ENCODE measurements at places on chromosomes 5 and 9. TPM values are rescaled to one million over a fixed set of nuclear protein-coding genes. Genes with fewer than 3 reads are reported as not detected.

DDX4 gene
- not detected for total RNA-seq

PCDHB12 gene
- 1.4 TPM for total RNA-seq

HAPLN1 gene
- 3.1 TPM for total RNA-seq

GRCh38 chr5:139178589-139178917, 19.6 kb downstream of the SIL1 start:
- DNase-seq = no peak

DNA sequence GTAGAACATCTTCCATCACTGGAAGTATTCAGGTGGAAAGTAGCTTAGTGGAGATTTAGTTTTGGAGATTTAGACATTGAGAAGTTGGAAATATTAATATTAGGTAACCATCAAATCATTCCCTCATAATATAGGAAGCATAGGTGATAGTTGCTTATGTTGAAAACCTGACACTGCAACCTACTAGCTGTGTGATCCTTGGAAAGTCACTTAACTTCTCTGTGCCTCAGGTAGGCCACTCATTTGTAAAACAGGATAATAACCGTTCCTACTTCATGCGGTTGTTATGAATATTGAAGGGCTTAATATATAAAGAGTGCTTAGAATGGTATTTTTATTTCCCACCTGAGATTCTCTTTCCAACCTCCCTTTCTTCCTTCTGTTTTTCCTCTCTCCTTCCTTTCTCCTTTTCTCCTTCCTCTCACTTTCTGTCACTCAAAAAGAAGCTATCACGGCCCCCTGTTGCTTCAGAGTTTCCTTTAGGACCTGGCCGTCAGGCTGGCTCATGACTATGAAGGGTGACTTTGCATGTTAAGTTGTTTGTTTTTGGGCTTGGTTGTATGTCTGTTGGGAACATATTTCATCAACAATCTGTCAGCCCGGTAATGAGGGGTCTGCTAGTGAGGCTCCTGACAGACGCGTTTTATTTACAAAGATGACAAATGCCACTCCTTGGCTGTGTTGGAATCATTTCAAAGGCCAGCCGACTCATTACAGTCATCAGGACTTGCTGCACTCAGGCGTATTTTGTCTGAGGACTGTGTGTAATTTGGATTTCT, 31.0 kb downstream of the DOCK2 start:
- no peak for DNase-seq

- DNase-seq = no peak
These were observed 31.6 kb downstream of the TAF11L14 start for GRCh38 chr5:17665836-17666235.

DNA sequence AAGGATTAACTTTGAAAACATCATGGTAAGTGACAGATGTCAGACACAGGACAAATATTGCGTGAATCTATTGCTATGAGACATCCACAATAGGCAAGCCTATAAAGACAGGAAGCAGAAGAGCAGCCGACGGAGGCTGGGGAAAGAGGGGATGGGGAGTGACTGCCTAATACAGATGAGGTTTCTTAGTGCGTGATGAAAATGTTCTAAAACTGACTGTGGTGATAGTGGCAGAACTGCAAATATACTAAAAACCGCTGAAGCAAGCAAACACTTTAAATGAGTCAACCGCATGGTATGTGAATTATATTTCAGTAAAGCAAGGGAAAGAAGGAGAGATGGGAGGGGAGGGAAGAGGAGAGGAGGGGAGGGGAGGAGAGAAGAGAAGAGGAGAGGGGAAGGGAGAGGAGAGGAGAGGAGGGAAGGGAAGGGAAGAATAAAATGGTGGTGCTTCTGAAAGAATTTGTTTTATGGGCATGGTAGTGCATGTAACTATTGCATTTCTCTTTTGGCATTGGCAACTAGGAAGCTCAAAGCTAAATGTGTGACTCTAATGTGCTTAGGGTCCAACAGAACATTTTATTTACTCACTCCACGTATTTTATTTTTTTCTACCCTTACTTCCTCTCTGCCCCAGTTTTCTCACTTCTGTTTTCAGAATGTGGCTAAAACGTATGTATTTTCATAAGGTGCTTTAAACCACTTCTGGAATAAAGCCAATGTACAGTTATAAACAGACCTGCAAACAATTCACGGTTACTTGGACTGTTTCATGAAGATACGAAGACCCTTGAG, 21.3 kb downstream of the AKNA start:
- peak; percentile 47 for DNase-seq

GRCh38 chr9:105053209-105053652, 125.3 kb upstream of the ABCA1 start:
- no peak for DNase-seq

GRCh38 chr5:8949908-8950307, 596.0 kb downstream of the SEMA5A start:
- no peak for DNase-seq

- no peak for DNase-seq
These were observed 52.1 kb upstream of the CEMIP2 start for GRCh38 chr9:71820403-71820921.

- peak; percentile 18 for DNase-seq
These were observed 92.5 kb downstream of the HTR4 start for GRCh38 chr5:148561801-148562311.

DNA sequence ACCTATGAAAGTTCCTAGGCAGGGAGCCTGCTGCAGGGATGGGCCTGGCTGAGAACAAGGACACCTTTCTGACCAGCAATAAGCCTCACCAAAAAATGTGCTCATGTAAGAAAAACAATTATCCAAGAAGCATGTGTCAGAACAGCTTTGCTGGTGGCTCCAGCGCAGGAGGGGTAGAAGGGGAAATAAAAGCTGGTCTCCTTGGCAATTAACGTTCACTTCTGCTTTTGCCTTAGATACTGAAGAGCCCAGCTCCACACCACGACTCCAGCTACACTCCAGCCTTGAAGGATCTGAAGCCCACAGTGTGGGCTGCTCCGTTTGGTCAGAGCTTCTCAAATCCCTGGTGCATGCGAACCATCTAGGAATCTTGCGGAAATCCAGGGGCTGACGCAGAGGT, 107.6 kb upstream of the PHYKPL start:
- DNase-seq = no peak

DNA sequence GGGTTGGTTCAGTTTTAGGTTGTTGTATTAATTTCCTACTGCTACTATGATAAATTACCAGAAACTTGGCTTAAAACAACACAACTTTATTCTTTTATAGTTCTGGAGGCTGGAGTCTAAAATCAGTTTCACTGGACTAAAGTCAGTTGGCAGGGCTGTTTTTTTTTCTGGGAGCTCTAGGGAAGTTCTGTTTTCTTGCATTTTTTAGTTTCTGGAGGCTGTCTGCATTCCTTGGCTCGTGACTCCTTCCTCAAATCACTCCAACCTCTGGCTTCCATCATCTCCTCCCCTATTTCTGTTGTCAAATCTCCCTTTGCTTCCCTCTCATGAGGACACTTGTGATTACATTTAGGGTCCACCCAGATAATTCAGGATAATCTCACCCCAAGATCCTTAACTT, 51.3 kb upstream of the SUB1 start:
- DNase-seq = no peak

- no peak for DNase-seq
These were observed 13.1 kb upstream of the CEMIP2 start for GRCh38 chr9:71781391-71781790.

- no peak for DNase-seq
These were observed 29.5 kb downstream of the SURF6 start for GRCh38 chr9:133306242-133307204.

- no peak for DNase-seq
These were observed 59.3 kb downstream of the DPYSL3 start for GRCh38 chr5:147450606-147451005.

DNA sequence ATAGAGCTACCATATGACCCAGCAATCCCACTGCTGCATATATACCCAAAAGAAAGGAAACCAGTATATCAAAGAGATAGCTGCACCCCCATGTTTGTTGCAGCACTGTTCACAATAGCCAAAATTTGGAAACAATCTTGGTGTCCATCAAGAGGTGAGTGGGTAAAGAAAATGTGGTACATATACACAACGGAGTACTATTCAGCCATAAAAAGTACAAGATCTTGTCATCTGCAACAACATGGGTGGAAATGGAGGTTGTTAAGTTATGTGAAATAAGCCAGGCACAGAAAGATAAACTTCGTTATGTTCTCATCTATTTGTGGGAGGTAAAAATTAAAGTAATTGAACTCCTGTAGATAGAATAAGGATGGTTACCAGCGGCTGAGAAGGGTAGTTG, 145.0 kb downstream of the MED27 start:
- DNase-seq = no peak

Data from transverse colon (tissue), 4 donors.